ENCODE measurements at places on chromosomes 12 and 14.

GRCh38 chr12:108302403-108303311 lies 36.5 kb downstream of the CMKLR1 start:
- DNase-seq = no peak

- DNase-seq = no peak
Measured at GRCh38 chr12:107551434-107551833, 134.2 kb upstream of the PWP1 start.

DNA sequence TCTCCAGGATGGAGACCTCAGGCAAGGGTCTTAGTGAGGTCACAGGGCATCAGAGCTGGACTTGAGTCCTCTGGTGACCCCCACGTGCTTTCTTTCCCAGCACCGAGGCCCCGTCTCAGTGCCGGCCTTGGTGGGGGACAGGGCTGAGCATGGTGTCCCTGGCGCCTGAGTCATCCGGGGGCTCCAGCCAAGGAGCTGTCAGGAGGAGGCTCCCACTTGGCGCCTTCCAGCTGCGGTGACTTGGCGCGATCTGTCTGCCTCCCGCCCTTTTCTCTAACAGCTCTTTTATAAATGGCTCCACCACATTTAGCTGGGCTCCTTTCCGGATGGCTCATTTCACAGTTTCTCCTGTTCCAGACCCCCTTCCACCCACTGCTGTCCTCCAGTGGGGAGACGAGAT lies 60.4 kb downstream of the PRMT8 start:
- DNase-seq = no peak

DNA sequence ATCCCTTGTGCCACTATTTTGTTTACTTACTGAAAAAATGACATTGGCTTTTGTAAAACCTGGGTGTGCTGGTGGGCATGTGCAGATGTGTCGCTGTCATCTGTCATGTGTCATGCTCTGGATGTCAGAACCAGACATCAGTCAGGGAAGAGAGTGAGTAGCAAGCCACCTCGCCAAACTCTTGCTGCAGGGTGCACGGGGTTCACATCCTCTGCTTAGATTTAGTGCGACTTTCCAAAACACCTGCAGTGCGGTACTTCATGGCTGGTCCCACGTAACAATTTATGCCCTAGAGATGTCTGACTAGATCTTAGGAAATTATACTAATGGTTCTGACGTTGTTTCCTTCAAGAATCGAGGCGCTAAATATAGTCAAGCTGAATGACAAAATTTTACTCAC lies 106.7 kb downstream of the CRADD start:
- peak; percentile 29 for DNase-seq

DNA sequence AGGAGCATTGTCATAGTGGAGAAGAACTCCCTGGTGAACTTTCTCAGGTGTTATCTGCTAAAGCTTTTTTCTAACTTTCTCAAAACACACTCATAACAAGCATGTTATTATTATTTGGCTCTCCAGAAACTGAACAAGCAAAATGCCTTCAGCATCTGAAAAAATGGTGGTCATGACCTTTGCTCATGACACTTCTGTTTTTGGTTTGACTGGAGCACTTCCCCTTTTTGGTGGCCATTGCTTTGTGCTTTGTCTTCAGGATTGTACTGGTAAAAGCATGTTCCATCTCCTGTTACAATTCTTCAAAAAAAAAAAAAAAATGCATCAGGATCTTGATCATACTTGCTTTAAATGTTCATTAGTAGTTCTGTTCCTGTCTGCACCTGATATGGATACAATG lies 1241.6 kb upstream of the USP15 start:
- DNase-seq = no peak

DNA sequence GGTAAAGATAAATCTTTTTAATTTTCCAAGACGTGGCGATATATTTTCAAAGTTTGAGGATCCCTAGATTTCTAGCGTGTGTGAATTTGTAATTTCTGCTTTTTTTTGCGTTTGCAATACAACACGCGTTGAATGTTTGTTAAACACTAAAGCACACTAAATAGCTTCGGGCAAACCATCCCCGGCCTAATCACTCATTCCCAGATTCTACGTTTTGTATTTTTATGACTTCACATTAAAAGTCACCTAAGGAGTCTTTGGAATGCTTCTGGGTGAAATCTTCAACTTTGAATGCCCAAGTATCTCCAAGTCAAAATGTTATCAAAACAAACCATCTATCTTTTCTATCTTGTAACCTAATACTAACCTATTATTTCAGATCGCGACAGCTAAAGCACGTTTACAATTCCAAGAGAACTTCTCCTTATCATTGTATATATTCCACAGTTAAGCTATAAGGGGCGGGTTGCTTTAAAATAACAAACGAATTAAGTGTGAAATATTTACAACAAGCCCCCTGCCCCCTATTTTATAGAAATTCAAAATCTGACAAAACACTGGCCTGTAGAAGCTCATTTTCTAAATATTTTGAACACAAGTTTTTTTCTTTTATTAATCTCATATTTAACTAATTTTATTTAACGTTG lies 1.1 kb downstream of the ALX1 start:
- DNase-seq = no peak

- no peak for DNase-seq
Measured at GRCh38 chr12:91482231-91482630, 299.6 kb upstream of the DCN start.

DNA sequence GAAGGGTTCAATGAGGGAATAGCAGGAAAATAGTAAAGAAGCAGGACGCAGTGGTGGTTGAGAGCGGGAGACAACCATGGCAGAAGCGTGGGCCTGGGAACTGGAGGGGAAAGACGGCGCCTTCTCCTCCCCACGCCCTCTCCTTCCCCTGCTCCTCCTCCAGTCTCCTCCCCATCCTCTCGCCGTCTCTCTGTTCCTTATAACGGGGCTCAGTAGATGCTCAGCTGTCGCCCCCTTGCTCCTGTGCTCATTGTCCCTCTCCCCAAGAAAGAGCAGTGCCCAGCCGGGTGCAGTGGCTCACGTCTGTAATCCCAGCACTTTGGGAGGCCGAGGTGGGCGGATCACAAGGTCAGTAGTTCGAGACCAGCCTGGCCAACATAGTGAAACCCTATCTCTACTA lies 142.0 kb downstream of the BCL11B start:
- DNase-seq = no peak

DNA sequence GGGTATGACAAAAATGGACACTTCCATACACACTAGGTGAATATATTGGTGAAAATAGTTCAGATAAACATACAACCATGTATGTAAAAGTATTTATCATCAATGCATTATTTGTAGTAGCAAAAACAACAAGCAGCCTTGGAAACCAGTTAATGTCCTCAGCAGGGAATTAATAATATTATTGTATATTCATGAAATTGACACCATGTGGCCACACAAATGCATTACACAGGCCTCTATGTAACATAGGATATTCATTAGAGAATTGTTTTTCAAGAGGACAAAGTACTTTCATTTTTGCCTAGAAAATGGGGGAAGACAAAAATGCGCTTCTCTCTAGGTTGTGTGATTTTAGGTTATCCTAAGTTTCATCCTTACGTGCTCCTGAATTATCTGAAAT lies 24.3 kb downstream of the SPRING1 start:
- DNase-seq = no peak

GRCh38 chr12:7485095-7485494 lies 18.5 kb downstream of the CD163 start:
- DNase-seq = no peak

DNA sequence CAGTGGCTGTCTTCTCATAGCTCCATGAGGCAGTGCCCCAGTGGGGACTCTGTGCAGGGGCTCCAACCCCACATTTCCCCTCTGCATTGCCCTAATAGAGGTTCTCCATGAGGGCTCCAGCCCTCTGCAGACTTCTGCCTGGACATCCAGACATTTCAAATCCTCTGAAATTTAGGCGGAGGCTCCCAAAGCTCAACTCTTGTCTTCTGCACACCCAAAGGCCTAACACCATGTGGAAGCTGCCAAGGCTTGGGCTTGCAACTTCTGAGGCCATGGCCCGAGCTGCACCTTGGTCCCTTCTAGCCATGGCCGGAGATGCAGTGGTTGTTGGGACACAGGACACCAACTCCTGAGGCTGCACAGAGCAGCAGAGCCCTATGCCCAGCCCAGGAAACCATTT lies 20.5 kb upstream of the PPP2R5C start:
- no peak for DNase-seq

DNA sequence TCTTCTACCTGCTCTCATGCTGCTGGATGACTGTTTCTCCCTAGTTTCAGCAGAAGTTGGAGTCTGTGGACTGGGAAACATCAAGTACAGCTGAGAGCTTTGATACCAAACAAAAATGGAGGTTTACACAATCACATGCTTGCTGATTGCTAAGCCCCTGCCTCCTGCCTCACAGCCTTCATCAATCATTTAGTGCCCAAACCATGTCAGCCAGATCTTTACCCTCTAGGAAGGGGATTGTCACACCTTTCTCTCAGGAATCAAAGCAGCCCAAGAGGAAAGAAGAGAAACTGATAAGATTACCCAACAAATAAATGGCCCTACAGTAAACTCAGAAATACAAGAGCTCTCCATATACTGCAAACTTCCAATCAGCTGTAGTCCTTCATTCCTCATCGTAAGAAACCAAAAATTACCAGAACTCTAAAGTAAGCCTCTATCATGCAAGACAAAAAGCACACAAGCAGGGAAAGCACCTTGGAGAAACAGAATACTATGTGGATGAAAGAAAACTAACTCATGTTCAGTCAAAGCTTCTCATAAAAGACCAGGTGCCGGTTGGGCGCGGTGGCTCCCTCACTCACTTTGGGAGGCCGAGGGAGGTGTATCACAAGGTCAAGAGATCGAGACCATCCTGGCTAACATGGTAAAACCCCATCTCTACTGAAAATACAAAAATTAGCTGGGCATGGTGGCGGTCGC lies 63.6 kb upstream of the RESF1 start:
- DNase-seq = no peak

DNA sequence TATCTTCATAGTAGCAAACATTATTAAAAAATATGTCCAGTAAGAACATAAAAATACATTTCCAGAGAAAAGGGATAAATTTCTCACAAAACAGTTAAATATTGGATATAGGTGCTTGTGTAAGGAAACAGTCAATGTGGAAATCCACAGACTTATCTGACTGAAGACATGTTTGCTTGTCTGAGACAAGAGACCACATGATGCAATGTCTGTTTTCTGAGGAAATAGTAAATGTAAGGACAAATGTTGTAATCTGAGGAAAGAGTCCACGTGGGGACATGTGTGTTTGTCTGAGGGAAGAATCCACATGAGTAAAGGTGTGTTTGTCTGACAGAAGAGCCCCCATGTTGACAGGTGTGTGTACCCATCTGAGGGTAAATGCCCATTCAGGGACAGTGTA lies 1093.2 kb downstream of the TMEM121 start:
- DNase-seq = peak; percentile 61

- DNase-seq = no peak
Measured at GRCh38 chr14:82180139-82180538, 646.5 kb upstream of the SEL1L start.

DNA sequence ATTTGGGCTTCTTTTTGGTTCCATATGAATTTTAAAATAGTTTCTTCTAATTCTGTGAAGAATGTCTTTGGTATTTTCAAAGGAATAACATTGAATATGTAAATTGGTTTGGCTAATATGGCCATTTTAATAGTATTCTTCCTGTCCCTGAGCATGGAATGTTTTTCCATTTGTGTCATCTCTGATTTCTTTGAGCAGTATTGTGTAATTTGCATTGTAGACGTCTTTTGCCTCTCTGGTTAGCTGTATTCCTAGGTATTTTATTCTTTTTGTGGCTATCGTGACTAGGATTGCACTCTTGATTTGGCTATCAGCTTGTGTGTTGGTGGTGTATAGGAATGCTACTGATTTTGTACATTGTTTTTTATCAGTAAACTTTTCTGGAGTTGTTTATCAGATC lies 601.9 kb downstream of the SNAPC1 start:
- DNase-seq = no peak

DNA sequence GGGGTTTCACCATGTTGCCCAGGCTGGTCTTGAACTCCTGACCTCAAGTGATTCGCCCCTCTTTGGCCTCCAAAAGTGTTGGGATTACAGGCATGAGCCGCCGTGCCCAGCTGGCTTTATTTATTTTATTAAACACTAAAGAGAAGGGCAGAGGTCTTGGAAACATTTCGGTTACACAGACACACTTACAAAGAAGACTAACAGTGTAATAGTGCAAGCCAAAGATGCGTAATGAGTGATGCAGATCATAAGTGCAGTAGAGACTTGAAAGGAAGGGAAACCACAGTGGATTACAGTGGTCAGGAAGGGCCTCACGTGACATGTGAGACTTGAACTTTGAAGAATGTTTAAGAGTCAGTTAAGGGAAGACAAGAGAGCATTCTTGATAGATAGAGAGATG lies 33.9 kb upstream of the CDK17 start:
- DNase-seq = peak; percentile 50

DNA sequence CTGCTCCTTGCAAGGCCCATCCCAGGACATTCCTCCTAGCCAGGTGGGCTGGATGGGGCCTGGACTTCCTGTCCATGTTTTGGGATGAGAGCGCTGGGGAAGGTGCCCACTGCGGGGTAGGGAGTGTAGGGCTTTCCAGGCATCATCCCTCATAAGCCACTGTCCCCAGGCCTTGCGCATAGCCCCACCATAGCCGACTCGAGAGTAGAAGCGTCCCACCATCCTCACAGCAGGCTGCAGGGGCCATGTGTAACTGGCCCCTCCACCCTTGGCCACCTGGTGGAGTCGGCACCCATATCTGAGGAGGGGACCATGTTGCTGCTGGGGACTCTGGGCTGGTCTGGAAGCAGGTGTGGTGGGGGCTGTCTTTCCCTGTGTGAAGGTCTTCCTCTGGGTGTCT lies 30.5 kb downstream of the SH2B3 start:
- DNase-seq = no peak

GRCh38 chr14:102184316-102185035 lies 44.8 kb downstream of the WDR20 start:
- no peak for DNase-seq

GRCh38 chr12:78181544-78182162 lies 351.0 kb downstream of the NAV3 start:
- DNase-seq = peak; percentile 1

GRCh38 chr12:116466536-116466935 lies 92.6 kb upstream of the MAP1LC3B2 start:
- DNase-seq = no peak

DNA sequence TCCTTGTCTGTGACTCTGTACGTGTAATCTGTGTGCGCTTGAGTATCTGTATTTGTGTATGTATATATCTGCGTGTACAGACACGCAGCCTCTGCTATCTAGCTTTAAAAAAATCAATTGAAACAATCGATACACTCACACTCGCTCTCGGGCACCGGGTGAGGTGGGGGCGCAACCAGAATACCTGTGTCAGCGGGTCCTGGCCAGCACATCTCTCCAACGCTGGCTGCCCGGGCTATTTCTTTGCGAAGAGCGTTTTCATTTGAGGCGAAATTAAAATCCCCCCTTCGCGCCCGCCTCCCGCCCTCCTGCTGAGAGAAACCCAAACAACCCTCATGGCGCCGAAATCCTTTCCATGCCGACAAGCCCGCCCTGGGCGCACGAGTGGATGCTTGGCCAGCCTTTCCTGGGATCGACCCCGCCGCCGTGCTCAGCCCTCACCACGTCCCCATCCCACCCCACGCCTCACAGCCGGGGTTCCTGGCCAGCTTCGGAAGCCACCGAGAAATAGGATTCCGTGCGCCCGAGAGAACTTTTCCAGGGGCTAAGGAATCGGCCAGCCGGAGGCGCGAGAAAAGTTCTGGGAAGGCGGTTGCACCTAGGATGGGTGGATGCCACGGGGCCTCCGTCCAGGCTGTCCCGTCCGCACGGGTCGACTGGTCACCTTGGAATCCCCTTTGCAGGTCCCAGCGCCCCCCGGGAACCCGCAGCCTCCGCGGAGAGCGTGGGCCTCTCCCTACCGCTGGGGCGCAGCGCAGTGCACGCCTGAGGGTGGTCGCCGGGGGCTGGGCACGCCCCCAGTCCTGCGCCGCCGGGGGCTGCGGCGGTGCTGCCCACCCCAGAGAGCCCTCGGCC lies 1.0 kb downstream of the ZDHHC22 start:
- no peak for DNase-seq
